ENCODE measurements at places on chromosomes 16 and 17. TPM values are rescaled to one million over a fixed set of nuclear protein-coding genes. Genes with fewer than 3 reads are reported as not detected.

Gene CD300H
- total RNA-seq, result not detected

Gene GRIN2A
- total RNA-seq, result 0.32 TPM

Gene HIC1
- 0.48 TPM for total RNA-seq

Gene KRTAP3-2
- total RNA-seq, result not detected

Gene MT1A
- not detected for total RNA-seq

Gene TBKBP1
- 8.3 TPM for total RNA-seq

Gene KRTAP9-2
- not detected for total RNA-seq

Gene HOXB7
- 12.1 TPM for total RNA-seq

Gene WNT9B
- total RNA-seq, result not detected

Gene KRT25
- 0.05 TPM for total RNA-seq

Gene KCNJ2
- 1.2 TPM for total RNA-seq

Gene FAM171A2
- total RNA-seq, result 5.0 TPM

Gene ATP2C2
- not detected for total RNA-seq

Gene MED31
- total RNA-seq, result 29.2 TPM

Gene CD300A
- not detected for total RNA-seq

Gene EPN2
- 14.0 TPM for total RNA-seq

Gene MAPT
- total RNA-seq, result 3.7 TPM

Gene TBC1D3D
- 0.08 TPM for total RNA-seq

Gene GFOD2
- total RNA-seq, result 13.4 TPM

Gene HBZ
- not detected for total RNA-seq

Gene ABCC1
- 9.1 TPM for total RNA-seq

Gene GLIS2
- not detected for total RNA-seq

Gene ASGR1
- 0.21 TPM for total RNA-seq

Gene CX3CL1
- 5.2 TPM for total RNA-seq

Gene SGCA
- not detected for total RNA-seq

Gene PRSS27
- 0.24 TPM for total RNA-seq

Gene MYH1
- not detected for total RNA-seq

Gene GLTPD2
- total RNA-seq, result not detected

Gene ZDHHC1
- 8.5 TPM for total RNA-seq

Gene BCKDK
- 27.2 TPM for total RNA-seq

Gene C16orf89
- 0.13 TPM for total RNA-seq

Gene GSE1
- total RNA-seq, result 5.8 TPM

Gene OR3A3
- not detected for total RNA-seq

Gene MYCBPAP
- total RNA-seq, result 1.5 TPM

Gene EFNB3
- 3.7 TPM for total RNA-seq

Gene LRRC75A
- total RNA-seq, result 5.1 TPM

Gene NPIPB8
- not detected for total RNA-seq

Gene TMIGD1
- not detected for total RNA-seq

Gene CDK3
- total RNA-seq, result 3.1 TPM

Gene GH2
- total RNA-seq, result not detected

Gene CACNG1
- total RNA-seq, result not detected

Data from SK-MEL-5 (cell line).